ENCODE measurements at places on chromosomes 1 and 21. TPM values are rescaled to one million over a fixed set of nuclear protein-coding genes. Genes with fewer than 3 reads are reported as not detected.

The HSD11B1 gene
- total RNA-seq, result 0.33 TPM

The LCE3D gene
- total RNA-seq, result not detected

The KRTAP21-2 gene
- not detected for total RNA-seq

The HMGN2 gene
- 330 TPM for total RNA-seq

DNA sequence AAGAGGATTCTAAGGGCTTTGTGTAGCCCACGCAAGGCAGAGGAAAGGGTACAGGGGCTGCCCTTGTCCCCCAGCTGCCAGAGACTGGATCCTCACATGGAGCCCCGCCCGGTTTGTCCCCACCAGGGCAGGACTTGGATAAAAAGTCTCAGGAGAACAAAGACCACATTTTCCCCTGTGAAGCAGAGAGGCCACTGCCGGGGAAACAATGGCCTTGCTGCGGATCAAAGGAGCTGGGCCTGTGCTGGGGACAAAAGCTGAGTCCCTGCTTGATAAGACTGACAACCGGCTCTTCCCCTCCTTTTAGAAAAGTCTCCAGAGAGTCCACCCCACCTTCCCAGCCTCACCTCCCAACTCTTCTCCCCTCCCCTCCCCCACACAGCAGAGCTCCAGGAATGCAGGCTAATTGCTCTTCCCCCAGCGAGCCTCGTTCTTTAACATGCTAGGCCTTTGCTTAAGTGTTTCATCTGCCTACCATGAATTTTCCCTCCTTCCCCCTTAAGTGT lies 142.4 kb downstream of the PLPP3 start:
- no peaks in the 10 kb centered on the region for H3K4me1 ChIP-seq
- no peak overlapping the region for H3K4me3 ChIP-seq
- DNase-seq, result no peak
- H3K27me3 ChIP-seq, result peaks cover 3% of the 10 kb centered on the region

DNA sequence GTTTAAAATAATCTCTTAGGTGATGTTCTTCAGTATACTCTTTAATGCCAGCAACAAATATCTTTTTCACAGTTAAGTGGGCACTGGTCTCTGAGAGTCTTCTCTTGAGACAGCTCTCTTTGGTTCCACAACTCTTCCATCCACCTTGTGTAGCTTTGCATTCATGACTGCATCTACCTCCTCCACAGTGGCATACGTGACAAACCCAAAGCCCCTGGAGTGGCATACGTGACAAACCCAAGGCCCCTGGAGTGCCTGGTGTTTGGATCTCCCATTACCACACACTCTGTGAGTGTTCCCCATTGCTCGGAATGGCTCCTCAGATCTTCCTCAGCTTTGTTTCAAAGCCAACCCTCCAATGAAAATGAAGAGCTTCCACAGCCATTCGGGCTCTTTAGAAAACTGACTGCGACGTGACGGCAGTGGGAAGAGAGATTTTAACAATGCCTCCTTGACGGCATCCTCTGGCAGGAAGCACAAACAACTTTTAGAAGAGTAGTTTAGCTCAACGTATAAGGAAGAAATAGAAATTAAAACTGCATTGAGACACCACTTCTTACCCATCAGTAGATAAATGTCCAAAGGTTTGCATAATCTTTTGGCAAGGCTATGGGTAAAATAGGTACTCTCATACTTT lies 45.8 kb downstream of the SLC30A7 start:
- peaks cover 32% of the 10 kb centered on the region for H3K36me3 ChIP-seq
- DNase-seq, result no peak
- no peak overlapping the region for H3K27ac ChIP-seq

DNA sequence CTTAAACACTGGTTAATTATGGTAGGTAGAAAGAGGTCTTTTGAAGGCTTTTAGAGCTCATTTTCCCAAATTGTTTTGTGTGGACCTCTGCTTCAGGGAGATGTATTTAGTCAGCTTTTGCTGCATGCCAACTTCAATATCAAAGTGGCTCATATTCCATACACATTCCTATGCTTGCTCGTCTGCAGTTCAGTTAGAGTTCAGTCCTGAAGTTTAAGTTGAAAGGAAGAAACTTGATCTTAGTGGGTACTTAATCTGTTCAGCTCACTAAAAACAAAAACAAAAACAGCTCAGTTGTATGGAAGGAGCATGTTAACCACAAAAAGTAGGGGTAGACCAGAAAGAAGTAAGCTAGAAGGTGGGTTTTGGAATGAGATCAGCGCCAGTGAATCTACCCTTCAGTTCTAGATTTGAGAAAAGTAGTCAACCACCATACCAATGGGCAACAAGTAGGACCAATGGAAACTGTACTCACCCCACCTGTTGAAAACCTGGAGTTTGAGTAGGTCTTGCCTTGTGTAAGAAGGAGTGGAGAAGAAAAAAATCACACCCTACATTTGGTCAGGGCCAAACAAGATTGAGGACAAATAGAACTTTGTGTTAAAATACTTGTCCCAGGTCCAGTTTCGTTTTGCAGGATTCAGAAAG lies 58.0 kb downstream of the LEPR start:
- no peak overlapping the region for H3K4me3 ChIP-seq
- H3K27ac ChIP-seq, result no peak overlapping the region
- no peaks in the 10 kb centered on the region for H3K4me1 ChIP-seq

GRCh38 chr21:26888256-26888655 lies 43.0 kb upstream of the ADAMTS1 start:
- H3K36me3 ChIP-seq, result no peaks in the 10 kb centered on the region
- H3K27ac ChIP-seq, result no peak overlapping the region
- H3K4me1 ChIP-seq, result no peaks in the 10 kb centered on the region
- H3K4me3 ChIP-seq, result no peak overlapping the region

- peaks cover 66% of the 10 kb centered on the region for H3K4me1 ChIP-seq
- DNase-seq, result no peak
- no peaks in the 10 kb centered on the region for H3K27me3 ChIP-seq
- H3K27ac ChIP-seq, result no peak overlapping the region
- H3K36me3 ChIP-seq, result peaks cover 21% of the 10 kb centered on the region
- H3K4me3 ChIP-seq, result no peak overlapping the region
Observed at GRCh38 chr1:203631946-203632345, 5.3 kb downstream of the ATP2B4 start.

GRCh38 chr21:41634211-41634694 lies 126.3 kb upstream of the TMPRSS2 start:
- DNase-seq, result no peak
- no peaks in the 10 kb centered on the region for H3K36me3 ChIP-seq
- no peaks in the 10 kb centered on the region for H3K27me3 ChIP-seq
- H3K4me1 ChIP-seq, result no peaks in the 10 kb centered on the region
